Sigmoid colon (tissue), 7 donors: ENCODE measurements at places on chromosomes 7 and 10.

- no peak for DNase-seq
These were observed 238.4 kb downstream of the ARHGAP21 start for GRCh38 chr10:24485304-24485703.

DNA sequence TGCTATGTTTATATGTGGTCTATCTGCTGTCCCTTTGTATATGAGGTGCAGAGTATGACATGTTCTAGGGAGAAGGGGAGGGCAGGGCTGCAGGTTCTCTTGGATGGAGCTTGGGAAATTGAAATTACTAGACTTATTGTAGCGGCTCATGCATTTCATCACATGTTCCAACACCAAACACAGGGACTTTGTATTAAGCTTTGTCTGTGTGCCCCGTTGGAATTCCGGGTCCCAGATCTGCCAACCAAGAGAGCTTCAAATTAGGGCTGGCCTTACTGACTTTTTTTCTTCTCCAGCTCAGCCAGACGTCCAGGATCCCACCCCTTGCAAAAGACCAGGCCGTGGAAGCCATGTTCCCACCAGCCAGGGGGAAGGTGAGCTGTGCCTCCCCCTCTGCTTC is 3.4 kb downstream of the ZNF789 start:
- DNase-seq = no peak

DNA sequence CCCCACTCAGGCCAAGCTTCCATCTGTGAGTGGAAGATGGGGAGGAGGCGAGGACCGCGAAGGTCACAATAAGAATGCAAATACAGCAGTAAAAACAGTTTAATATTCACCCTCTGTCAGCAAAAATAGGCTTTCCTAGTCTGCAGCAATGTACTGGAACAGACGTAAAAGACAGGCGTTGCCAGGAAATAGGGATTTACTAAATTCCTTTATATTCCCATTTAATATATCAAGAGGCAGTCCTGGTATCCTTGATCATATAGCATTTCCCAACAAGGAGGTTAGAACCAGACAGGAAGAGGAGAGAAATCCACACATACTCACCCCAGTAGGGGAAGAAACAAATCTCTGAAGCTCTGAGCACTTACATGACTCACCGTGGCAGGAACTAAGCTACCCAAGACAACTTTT is 1054.9 kb upstream of the C7orf33 start:
- no peak for DNase-seq

DNA sequence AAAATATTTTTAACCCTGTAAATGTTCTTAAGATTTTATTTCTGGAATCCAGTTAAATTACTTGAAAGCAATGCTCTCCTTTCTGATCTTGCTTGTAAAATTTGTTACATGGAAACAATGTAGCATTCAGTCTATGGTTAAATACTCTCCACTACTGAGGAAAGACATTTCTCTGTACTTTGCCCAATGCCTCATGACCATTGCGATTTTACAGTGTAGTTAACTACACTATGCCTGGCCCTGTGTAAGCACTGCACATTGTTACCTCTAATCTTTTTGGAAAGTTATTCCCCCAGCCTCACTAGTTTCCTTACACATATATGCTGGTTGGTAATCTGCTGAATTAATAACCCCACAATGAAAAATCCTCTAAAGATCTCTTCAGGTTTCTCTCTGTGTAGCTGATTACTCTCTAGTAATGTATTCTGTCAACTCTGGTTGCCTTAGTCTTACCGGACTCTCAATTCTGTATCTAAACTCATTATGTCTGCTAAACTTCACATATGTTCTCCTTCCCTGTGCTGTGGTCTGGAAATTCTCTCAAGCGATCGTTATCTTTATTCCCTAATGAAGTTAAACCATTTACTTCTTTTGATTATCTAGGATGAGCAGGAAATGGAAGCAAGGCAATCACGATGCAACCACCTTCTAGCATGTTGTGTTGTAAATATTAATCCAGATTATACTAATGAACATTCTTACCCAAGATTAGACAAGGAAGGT is 58.7 kb upstream of the TMEM106B start:
- DNase-seq = no peak
